ENCODE measurements at places on chromosomes 7 and 10.

GRCh38 chr10:42477170-42477569, 161.2 kb downstream of the ZNF33B start:
- H3K4me3 ChIP-seq, result no peak overlapping the region
- no peak overlapping the region for H3K27ac ChIP-seq
- no peaks in the 10 kb centered on the region for H3K4me1 ChIP-seq
- no peaks in the 10 kb centered on the region for H3K27me3 ChIP-seq
- DNase-seq, result no peak
- no peaks in the 10 kb centered on the region for H3K36me3 ChIP-seq

DNA sequence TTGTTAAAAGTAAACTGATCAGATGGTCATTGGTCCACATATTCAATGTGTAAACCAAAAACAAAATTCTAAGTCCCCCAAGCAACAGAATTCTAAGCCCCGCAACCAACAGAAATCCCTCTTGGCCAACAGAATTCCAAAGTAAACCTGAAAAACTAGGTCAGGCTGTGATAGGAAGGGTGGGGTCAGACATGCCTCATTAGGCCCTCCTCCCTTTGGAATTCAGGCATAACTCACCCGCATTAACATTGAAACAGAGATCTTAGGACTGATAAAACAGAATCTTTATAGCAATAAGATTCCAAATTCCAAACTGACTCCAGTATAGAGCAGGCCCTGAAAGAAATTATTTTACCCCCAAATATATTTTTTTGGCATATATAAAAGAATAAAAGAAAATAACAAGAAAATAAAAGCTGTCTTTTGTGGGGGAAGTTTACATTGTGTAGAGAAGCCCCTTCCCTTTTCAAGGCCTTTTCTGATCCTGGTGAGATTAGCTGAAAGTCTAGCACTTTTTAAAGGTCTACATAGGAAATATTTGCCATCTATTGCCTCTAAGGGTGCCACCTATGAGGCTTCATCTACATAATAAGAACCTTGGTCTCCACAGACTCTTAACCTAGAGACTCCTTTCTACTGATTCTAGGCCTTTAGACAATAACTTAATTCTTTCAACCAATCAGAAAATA, 30.5 kb downstream of the GNAT3 start:
- no peaks in the 10 kb centered on the region for H3K36me3 ChIP-seq
- DNase-seq, result no peak
- H3K27ac ChIP-seq, result no peak overlapping the region
- H3K27me3 ChIP-seq, result no peaks in the 10 kb centered on the region
- no peak overlapping the region for H3K4me3 ChIP-seq

DNA sequence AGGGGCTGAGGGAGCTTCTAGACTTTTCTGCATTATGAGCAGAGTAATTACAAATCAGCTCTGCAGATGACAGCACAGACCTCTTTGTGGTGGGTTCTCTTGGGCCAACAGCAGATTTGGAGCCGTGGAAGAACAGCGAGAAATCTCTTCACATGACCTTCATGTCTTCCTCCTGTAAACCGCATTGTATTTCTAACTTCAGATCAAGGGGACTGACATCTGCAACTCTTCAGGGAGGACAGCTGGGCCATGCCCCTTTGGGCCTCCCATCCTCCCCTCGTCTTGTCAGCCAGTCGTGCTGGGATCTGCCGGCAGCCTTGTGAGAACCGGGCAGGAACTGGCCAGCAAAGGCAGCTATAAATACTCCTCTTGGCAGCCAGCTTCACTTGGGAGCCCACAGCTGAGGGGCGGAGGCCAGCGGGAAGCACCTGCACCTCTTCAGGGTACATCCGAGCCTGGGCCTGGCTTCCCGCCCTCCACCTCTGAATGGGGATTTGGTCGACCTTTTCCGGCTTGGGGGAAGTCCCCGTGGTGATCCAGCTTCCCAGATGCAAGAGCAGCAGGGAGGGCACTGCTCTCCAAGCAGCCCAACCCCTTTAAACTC, 54.7 kb downstream of the STEAP1B start:
- peaks cover 47% of the 10 kb centered on the region for H3K4me1 ChIP-seq
- H3K27me3 ChIP-seq, result no peaks in the 10 kb centered on the region
- H3K4me3 ChIP-seq, result peak overlapping the region; percentile 35
- peak overlapping the region; percentile 95 for H3K27ac ChIP-seq
- no peaks in the 10 kb centered on the region for H3K36me3 ChIP-seq
- peak; percentile 92 for DNase-seq

DNA sequence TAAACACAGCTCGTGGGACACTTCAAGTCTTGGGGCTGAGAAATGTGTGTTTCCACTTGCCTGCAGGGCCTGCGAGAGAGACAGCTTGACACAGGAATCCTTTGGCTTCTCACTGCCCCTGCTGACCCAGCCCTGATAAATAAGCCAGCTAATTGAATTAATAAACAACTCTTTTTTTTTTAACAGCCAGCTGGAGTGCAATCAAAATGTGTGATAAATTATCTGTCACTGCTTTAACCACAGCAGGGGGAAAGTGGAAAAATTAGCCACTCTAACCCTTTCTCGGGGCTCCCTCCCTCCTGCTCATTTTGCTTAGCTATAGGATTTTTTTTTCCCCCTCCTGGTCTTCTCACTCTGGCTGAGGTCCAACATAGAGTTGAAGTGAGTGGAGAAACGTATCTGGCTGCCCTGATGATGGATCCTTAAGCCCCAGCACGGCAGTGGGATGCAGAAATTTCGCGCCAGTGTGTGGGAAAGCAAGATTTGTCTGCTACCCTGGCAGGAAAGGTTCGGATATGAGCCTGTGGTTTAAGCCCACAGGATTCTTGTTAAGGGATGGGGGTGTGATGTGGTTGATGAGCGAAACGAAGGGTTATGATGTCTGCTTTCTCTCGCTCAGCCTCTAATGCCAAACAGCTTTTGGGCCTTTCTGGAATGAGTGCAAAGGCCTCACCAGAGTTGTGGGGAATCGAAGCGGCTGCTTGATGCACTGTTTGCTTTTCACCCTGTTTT, 173.8 kb downstream of the TRIL start:
- H3K27ac ChIP-seq, result no peak overlapping the region
- H3K4me3 ChIP-seq, result no peak overlapping the region
- no peak for DNase-seq

GRCh38 chr7:30136117-30136731, 1.4 kb downstream of the MTURN start:
- no peaks in the 10 kb centered on the region for H3K27me3 ChIP-seq
- peak overlapping the region; percentile 95 for H3K4me3 ChIP-seq
- 0 out of 2 replicates have a peak, but pooled peaks cover 5% of the 10 kb centered on the region for H3K4me1 ChIP-seq
- DNase-seq, result no peak

Data from MM.1S (cell line).